ENCODE measurements at places on chromosomes 7 and 10.

GRCh38 chr10:98391065-98391464 is 23.9 kb downstream of the PYROXD2 start:
- DNase-seq, result no peak

GRCh38 chr7:81616951-81617350 is 152.9 kb downstream of the HGF start:
- DNase-seq, result no peak

DNA sequence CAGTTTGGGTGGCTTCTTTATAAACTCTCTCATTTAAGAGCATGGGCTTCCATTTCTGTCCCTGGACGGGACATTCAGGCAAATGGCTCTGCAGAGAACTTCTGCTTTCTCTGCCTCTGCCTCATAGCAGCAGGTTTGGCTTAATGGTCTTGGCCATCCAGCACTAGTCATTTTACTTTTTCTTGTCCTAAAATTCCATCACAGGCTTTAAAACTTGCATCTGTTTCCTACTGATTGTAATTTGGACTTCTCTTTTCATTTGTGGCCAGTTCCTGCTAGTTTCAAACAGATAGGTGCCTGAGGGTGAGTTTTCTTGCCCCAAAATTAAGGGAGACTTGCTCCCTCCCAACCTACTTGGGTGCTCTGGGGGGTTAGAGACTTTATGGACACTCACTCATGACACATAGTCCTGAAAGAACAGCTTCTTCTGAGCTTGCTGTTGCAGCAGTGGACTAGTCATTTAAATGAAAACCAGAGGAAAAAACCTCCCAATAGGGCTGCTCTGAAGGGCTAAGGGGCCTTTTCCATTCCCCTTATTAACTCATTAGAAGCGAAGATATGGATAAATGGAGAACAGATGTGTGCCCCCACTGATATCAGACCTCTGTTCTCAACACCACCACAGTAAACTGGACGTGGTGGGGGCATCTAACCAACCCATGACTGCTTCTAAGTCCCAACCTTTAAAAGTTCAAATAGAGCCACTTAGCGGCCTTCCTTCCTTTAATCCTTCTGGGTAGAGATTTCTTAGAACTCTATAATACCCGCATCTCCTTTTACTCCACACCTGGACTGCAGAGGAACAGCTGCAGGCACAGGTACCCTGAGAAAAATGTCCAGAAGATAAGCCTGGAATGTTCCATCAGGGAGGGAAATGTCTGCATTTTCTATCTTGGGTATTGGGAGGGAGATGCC is 38.8 kb downstream of the SVOPL start:
- no peak for DNase-seq

GRCh38 chr7:112997831-112998230 is 88.8 kb downstream of the GPR85 start:
- DNase-seq, result no peak

- no peak for DNase-seq
Observed at GRCh38 chr10:5428133-5428532, 15.8 kb downstream of the NET1 start.

DNA sequence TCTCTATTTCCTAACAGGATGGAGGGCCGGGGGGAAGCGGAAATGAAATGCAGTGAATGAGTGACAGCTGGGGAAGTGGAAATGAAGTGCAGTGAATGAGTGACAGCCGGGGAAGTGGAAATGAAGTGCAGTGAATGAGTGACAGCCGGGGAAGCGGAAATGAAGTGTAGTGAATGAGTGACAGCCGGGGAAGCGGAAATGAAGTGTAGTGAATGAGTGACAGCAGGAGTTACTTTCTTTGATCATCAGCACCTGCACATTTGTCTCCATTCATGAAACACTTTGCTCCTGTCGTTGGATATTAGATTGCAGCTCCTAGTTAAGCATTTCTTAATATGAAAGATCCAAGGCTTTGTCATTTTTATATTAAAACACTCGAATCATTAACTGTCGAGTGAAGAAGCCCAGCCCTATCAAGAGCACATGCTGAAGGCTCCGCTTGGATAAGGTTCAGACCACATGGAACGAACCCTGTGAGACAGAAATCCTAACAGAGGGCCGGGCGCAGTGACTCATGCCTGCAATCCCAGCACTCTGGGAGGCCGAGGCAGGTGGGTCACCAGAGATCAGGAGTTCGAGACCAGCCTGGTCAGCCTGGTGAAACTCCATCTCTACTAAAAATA is 406.0 kb upstream of the ADARB2 start:
- DNase-seq, result no peak

DNA sequence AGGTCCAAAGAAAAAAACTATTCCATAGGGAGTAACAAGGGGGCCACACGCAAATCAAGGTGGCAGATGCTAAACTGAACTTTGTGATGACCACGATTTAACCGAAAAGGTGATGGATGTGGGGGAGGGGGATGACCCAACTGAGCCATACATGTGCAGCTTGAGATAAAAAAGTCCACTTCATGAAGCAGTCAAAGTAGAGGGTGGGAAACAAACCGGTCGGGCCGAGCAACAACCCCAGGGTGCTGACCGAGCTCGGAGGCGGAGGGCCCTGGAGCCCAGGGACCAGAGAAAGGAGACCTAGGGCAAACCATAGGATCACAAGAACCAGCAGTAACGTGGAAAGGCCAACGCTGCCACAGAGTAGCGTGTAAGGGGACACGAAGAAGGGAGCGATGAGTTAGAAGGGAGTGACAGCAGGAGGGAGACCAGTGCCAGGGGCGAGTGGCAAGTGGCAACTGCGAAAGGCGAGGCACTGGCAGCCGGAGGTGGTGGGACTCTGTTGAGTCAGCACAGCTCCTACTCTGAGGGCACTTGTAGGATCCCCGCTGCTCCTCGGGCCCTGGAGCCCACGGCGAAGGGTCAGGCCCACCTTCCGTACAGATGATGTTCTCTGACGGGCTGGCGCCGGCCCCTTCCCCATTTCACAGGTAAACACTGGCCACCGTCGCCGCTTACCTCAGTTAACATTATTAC is 540 bp downstream of the SNX13 start:
- DNase-seq, result peak; percentile 35

GRCh38 chr7:107715531-107715930 is 28.4 kb upstream of the CBLL1 start:
- no peak for DNase-seq

GRCh38 chr10:42952349-42952748 is 124.5 kb upstream of the RET start:
- DNase-seq, result peak; percentile 50

GRCh38 chr7:140685407-140686087 is 11.0 kb upstream of the NDUFB2 start:
- no peak for DNase-seq

GRCh38 chr7:20299145-20299544 is 31.6 kb upstream of the ITGB8 start:
- no peak for DNase-seq

DNA sequence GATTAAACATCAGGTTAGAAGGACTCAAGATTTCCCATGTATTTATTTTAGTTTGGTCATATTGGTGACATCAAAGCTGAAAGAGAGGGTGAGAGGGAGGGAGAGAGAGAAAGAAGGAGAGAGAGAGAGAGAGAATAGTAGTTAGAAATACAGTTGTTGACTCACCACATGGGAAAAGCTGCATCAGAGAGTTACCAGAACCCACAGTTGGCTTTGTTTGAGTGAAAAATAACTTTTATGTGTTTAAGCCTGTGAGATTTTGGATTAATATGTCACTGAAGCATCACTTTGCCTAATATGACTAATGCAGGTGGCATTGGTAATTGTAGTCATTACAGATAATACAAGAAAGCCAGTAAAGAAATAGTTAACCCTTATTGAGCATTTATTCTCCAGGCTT is 303.9 kb downstream of the REEP3 start:
- DNase-seq, result no peak

- peak; percentile 47 for DNase-seq
Observed at GRCh38 chr10:97169911-97170693, 15.7 kb downstream of the SLIT1 start.

DNA sequence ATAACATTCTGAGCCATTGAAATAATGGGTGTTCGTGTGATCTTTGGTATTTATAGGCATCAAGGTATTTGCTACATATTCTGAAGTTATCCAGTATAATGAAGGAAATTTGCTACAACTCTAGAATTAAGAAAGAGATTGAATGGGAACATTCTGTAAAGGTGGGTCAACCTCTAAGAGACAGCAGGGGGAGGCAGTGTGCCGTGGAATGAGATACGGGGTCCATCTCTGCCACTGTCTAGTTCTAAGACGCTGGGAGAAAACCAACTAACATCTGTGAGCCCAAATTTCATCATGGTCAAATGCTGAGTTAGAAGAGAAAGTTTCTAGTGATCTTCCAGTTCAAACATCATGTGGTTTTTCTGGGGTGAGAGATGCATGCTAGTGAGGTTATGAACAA is 368.9 kb downstream of the SORCS1 start:
- peak; percentile 24 for DNase-seq

- DNase-seq, result no peak
Observed at GRCh38 chr7:135147341-135147898, 452 bp upstream of the TMEM140 start.

GRCh38 chr7:75962607-75963380 is 31.6 kb downstream of the TMEM120A start:
- DNase-seq, result no peak

DNA sequence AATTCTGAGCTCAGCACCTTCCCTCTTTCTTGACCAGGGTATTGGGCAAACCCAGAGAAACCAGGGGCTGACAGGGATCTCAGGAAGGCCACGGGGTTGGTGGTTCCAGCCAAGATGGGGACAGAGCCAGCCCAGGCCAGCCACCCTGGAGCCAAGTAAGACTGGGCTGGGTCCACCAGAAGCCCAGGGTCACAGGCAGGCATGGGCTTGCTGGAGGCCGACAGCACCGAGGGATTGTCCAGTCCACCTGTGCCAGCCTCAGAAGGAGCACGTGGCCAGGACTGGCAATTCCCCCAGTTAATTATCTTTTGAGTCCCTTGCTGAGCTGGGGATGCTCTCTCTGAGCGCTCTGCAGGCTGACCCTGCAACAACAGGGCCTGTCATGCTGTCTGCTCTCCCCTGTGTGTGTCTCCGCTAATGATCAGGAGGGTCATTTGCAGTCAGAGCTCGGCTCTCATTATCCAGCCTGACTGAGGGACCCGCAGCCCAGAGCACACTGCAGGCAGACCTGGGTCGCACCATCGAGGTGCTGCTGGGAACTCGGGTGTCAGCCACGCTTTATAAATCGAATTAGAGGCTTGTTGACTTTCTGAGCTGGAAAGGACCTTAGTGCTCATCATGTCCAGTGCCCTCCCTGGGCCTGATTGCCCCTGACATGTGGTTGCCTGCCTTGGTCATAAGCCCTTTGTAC is 69.5 kb upstream of the PPIF start:
- no peak for DNase-seq

- no peak for DNase-seq
Observed at GRCh38 chr7:33698692-33699128, 206.6 kb upstream of the BMPER start.

GRCh38 chr7:55121249-55121648 is 102.4 kb downstream of the EGFR start:
- DNase-seq, result no peak

GRCh38 chr10:83677795-83678194 is 461.5 kb upstream of the GHITM start:
- DNase-seq, result peak; percentile 15

GRCh38 chr7:139541600-139542307 is 18.3 kb downstream of the CLEC2L start:
- DNase-seq, result no peak

- no peak for DNase-seq
Observed at GRCh38 chr10:113617086-113617485, 46.8 kb downstream of the NRAP start.

DNA sequence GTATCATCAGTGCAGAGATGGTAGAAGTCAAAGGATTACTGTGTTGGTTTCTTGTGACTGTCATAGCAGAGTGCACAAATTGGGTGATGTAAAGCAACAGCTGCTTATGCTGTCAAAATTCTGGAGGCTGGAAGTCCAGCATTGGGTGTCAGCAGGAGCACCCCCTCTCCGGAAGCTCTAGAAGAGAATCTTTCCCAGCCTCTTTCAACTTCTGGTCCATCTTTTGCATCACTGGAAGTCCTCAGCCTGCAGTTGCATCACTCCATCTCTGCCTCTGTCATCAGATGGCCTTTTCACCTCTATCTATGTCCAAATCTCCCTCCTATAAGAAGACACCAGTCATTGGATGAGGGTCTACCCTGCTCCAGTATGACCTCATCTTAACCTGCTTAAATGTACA is 35.8 kb upstream of the GALNTL5 start:
- no peak for DNase-seq

DNA sequence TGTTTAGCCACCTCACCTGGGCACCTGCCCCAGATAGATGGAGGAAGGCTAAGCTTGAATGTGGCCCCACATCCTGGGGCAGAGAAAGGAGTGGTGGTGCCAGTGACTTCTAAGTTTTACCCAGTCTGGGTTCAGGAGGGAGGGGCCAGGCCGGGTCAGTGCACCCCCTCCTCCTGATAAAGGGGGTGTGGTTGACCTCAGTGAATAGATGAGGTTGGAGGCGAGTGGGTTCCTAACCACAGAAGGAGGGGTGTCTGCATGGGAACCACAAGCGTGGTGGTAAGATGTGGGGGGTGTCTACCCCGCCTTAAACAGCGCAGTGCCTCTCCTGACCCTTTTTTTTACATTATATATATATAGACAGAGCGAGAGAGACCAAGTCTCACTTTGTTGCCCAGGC is 105.3 kb upstream of the KCTD7 start:
- DNase-seq, result no peak

GRCh38 chr7:137655804-137656203 is 191.0 kb downstream of the DGKI start:
- no peak for DNase-seq

DNA sequence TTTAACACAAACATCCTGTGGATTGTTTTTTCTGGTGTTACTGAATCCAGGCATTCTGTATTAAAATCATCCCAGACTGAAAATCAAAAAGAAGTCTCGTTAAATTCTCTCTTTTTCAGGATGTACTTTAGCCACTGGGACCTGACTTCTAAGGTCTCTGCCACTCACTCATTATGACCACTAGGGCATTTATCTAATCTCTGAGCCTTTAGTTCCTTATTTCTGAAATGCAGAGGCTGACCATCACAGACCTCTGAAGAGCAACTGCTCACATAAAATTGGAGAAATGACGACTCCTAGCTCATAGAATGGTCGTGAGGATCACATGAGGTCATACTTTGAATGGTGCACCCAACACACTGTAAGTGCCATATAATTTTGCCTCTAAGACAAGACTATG is 63.2 kb downstream of the KCNMA1 start:
- no peak for DNase-seq

DNA sequence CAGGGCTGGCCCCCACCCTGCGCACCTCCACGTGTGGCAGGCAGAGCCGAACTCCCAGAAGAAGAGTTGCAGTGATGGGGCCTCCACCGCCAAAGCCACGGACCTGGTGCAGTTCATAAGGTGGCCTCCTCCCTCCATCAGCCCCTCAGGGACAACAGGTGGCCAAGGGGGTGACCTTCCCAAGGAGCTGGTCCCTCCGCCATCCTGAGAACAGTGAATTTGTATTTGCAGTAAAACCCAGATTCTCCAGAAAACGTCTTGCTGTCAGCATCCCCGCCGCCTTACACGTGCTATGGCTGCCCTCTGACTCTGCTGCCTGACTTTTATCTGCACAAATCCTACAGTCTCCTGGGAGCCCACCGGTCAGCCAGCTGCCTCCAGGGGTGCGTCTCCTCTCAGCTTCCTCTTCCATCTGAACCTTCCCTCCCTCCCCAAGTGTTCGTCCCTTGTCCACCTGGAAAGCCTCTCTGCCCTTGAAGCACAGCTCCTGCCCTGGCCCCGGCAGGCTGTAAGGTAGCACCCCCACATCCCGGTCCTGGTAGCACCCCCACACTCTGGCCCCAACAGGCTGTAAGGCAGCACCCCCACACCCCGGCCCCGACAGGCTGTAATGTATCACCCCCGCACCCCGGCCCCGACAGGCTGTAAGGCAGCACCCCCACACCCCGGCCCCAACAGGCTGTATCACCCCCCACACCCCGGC is 311.8 kb downstream of the PTPRN2 start:
- DNase-seq, result no peak
